HFFc6 (cell line): ENCODE measurements at places on chromosomes 5 and 9. TPM values are rescaled to one million over a fixed set of nuclear protein-coding genes. Genes with fewer than 3 reads are reported as not detected.
A peak's percentile ranks its signal among the peaks of the same experiment; 100 is the strongest.

Gene MROH2B
- total RNA-seq, result not detected in 3 replicates

DNA sequence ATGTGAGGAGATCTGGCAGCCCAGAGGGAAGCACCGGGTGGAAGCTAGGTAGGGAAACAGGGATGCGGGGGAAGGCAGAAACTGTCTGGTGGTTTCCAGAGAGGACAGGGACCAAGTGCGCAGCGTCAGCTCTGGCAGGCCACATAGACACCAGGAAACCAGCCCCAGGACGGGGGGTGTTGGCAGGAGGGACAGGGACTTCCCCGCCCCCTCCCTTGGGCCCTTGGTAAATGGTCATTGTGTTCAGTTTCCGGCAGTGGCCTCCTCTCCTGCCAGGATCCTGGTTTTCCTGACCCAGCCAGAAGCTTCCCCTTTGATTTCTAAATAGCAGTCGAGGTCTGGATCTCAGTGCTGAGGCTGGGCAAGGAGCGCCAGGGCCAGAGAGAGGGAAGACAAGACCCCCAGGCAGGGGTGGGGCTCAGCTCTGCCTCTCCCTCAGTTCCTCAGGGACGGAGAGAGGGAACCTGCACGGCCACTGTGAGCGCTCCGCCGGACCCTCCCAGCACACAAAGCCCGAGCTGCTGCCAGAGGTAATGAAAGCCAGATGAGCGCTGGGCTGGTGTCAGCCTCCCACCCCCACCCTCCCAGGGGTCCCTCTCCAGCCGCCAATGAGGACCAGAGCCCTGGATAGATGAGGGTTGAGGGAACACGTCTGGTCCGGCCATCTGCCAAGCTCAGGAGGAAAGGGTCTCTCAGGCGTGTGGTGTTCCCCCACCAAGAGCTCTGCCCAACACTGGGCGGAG is 1.8 kb downstream of the RALGDS start:
- no peak for DNase-seq
- H3K27me3 ChIP-seq, result no peaks in the 10 kb centered on the region; the same call in 1 of the 2 replicates
- H3K4me1 ChIP-seq, result peaks cover 52% of the 10 kb centered on the region

Gene SOHLH1
- not detected in 3 replicates for total RNA-seq

DNA sequence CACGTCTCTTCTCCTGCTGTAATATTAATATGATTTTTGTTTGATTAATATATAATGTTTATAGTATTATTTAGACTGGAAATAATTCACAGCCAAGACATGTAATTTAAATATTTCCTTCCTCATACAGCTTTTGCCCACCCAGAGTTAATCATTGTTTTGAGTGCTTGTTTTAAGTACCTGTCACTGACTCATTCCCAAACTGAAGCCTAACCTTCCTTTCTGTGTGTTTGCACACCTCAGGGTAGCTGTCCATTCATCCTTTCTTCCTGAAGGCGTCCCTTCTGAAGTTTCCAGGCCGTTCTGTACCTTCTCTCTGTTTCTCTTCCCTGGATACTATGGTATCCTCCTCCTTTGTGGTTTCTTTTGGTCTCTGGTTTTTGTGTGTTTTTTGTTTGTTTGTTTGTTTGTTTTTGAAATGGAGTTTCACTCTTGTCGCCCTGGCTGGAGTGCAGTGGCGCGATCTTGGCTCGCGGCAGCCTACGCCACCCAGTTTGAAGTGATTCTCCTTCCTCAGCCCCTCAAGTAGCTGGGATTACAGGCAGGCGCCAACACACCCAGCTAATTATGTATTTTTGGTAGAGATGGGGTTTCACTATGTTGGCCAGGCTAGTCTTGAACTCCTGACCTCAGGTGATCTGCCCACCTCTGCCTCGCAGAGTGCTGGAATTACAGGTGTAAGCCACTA is 312.4 kb downstream of the DOCK8 start:
- no peaks in the 10 kb centered on the region for H3K36me3 ChIP-seq
- DNase-seq, result no peak
- no peak overlapping the region for H3K27ac ChIP-seq

DNA sequence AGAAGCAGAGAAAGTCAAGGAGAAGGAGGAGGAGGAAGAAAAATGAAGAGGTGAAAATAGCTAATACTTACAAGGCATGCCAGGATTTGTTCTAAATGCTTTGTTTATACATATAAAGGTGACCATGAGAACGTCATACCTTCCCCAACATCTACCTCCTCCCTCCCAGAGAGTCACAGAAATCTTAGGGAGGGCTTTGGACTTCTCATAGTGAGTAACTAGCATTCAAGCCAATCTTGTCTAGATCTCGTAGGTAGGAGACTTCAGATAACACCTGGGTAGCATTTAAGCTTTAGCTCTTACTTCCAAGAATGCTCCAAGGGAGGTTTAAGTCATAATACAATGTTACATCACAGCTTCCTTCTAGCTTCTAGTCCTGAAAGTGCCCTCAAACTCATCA is 36.5 kb upstream of the GPBP1 start:
- H3K27ac ChIP-seq, result no peak overlapping the region
- no peak overlapping the region for H3K4me3 ChIP-seq
- H3K36me3 ChIP-seq, result no peaks in the 10 kb centered on the region
- H3K4me1 ChIP-seq, result no peaks in the 10 kb centered on the region

DNA sequence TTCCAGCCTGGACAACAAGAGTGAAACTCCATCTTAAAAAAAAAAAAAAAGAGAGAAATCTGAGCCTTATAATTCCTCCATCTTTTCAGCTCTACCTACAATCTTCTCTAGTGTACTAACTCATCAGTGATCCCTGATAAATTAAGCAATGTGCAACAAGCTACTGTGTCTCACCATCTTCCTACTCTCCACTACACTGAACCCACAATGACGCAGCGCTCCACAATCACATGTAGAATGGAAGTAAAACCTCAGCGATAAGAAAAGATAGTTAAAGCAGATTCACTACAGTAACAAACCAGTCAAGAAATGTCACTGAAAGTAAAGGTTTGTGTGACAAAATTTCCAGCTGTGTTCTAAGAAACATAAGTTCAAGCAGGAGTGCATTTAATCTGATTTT is 13.5 kb downstream of the ABCA1 start:
- H3K4me3 ChIP-seq, result no peak overlapping the region
- H3K27me3 ChIP-seq, result no peaks in the 10 kb centered on the region; the same call in 1 of the 2 replicates
- no peak overlapping the region for H3K27ac ChIP-seq
- H3K4me1 ChIP-seq, result peaks cover 24% of the 10 kb centered on the region

Gene NTRK2
- 0.11 and 0.83 TPM in 2 replicates for total RNA-seq

GRCh38 chr5:52132053-52132452 is 655.7 kb upstream of the ITGA1 start:
- no peaks in the 10 kb centered on the region; the same call in 1 of the 2 replicates for H3K27me3 ChIP-seq
- H3K4me3 ChIP-seq, result no peak overlapping the region
- DNase-seq, result no peak
- H3K36me3 ChIP-seq, result no peaks in the 10 kb centered on the region

Gene PLAA
- total RNA-seq, result 33.4 and 36.7 TPM in 2 replicates

- H3K36me3 ChIP-seq, result no peaks in the 10 kb centered on the region
- H3K27me3 ChIP-seq, result no peaks in the 10 kb centered on the region; the same call in 1 of the 2 replicates
- H3K4me1 ChIP-seq, result no peaks in the 10 kb centered on the region
- no peak for DNase-seq
- H3K27ac ChIP-seq, result no peak overlapping the region
- no peak overlapping the region for H3K4me3 ChIP-seq
Observed at GRCh38 chr9:7899753-7900152, 100.2 kb upstream of the DMAC1 start.

DNA sequence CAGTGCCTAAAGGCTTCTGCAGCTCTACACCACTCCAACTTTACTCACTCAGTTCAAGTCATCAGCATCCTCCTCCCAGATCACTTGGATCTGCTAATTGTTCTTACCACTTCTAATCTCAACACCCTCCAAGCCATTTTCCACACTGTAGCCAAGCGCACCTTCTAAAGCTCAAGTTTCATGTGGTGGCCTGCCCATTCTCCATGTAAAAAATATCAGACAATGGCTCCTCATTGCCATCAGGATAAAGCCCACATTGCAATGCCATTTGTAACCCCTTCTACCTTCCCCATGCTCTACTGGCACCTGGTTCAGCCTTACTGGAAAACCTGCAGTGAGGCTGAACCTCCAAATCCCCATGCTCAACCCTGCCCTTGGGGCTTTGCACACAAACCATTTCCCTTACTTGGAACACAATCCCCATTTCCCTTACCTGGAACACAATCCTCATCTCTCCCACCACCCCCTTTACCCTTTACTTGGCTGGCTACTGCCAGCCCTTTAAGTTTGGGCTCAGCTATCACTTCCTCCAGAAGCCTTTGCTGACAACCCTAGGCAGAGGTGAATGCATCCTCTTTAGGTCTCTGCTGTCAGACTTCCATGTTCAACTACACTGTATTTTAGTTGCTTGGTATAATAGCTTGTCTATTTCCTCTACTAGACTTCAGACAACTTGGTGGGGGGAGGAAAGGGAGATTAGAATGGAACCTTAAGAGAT is 220.0 kb downstream of the TSSK1B start:
- DNase-seq, result no peak
- peaks cover 2% of the 10 kb centered on the region for H3K27me3 ChIP-seq
- no peak overlapping the region for H3K27ac ChIP-seq
- no peak overlapping the region for H3K4me3 ChIP-seq
- H3K4me1 ChIP-seq, result no peaks in the 10 kb centered on the region

Gene TLX3
- not detected in 3 replicates for total RNA-seq

DNA sequence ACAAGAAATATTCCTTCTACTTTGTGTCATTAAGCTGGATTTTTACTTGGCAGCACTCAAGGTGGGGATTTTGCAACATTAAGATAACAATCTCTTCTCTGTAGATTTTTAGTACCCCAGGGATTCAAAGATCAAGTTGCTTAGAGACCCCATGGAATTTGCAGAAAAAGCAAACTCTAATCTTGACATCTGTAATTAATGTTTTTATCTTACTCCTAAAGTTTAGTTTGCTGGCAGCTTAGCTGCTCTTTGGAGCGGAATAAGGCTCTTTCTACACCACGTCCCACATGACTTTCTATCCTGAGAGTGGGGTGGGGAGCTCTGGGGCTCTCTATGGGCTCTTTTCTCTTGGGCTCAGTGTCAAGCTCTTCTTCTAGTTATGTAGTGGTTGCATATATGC is 21.7 kb upstream of the SPDL1 start:
- peaks cover 5% of the 10 kb centered on the region; the same call in 1 of the 2 replicates for H3K4me1 ChIP-seq
- no peak overlapping the region for H3K27ac ChIP-seq
- DNase-seq, result no peak

- H3K4me1 ChIP-seq, result peaks cover 52% of the 10 kb centered on the region
- H3K36me3 ChIP-seq, result no peaks in the 10 kb centered on the region
- peak within 1 kb of the TSS; percentile 93 for H3K4me3 ChIP-seq
- peak; percentile 36 for DNase-seq
Observed at GRCh38 chr5:83471405-83472212, at the start of gene VCAN. Gene VCAN, plus strand, starts transcription at chr5:83471744. Its CDS starts 11,775 bp downstream, at chr5:83483519.

GRCh38 chr5:151581812-151582583 is 9.1 kb downstream of the FAT2 start:
- H3K27me3 ChIP-seq, result peaks cover 35% of the 10 kb centered on the region
- H3K27ac ChIP-seq, result no peak overlapping the region
- no peak overlapping the region for H3K4me3 ChIP-seq
- H3K36me3 ChIP-seq, result no peaks in the 10 kb centered on the region
- peaks cover 4% of the 10 kb centered on the region; the same call in 1 of the 2 replicates for H3K4me1 ChIP-seq
- DNase-seq, result no peak

DNA sequence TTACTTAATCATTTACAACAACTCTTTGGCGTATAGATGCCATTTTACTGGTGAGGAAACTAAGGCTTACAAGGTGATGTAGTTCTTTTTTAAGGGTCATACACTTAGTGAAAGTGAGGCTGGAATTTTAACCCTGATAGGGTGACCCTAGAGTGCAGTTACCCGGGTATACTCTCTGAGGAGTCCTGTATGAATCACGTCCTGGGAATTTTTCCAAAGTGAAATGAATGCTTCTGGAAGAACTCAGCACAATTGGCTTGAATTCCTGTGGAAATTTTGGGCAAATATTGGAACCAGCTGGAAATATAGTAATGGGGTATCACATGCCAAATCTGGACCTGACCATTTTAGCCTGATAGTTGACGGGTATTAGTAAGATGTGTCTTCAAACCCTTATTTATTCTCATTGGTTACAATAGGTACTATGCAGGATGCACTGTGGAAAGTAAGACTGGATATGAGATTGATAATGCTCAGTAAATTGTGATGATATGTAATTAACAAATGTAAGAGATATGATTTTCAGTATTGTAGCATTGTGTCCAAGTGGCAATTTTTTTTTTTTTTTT is 14.8 kb downstream of the SUB1 start:
- peaks cover 71% of the 10 kb centered on the region for H3K4me1 ChIP-seq
- H3K36me3 ChIP-seq, result peaks cover 54% of the 10 kb centered on the region
- peak overlapping the region; percentile 58 for H3K27ac ChIP-seq

DNA sequence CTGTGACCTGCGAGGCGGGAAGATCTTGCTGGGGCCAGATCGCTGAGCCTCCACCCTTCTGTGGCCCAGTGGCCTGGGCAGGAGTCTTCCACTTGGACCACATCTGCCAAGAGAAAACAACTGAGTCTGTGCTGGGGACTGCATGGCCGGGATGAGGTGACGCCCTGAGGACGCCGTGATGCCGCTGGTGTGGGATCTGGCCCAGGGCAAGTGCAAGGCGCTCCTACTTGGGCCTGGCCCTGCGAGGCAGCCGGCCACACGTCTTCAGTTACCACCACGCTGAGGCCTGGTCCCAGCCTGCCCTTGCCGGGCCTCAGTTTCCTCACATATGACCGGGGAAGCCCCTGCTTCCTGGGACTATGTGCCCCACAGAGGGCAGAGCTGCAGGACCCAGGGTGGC is 133.4 kb downstream of the SLC25A46 start:
- H3K36me3 ChIP-seq, result no peaks in the 10 kb centered on the region
- H3K4me3 ChIP-seq, result no peak overlapping the region
- peaks cover 2% of the 10 kb centered on the region; the same call in 1 of the 2 replicates for H3K27me3 ChIP-seq
- H3K4me1 ChIP-seq, result no peaks in the 10 kb centered on the region
- H3K27ac ChIP-seq, result no peak overlapping the region

Gene ERBIN
- 94.3 and 109 TPM in 2 replicates for total RNA-seq

GRCh38 chr5:142839711-142840346 is 69.7 kb downstream of the ARHGAP26 start:
- H3K36me3 ChIP-seq, result no peaks in the 10 kb centered on the region
- no peaks in the 10 kb centered on the region for H3K4me1 ChIP-seq
- H3K27ac ChIP-seq, result no peak overlapping the region
- peaks cover 24% of the 10 kb centered on the region for H3K27me3 ChIP-seq

- H3K36me3 ChIP-seq, result no peaks in the 10 kb centered on the region
- no peak overlapping the region for H3K4me3 ChIP-seq
- no peak overlapping the region for H3K27ac ChIP-seq
- H3K4me1 ChIP-seq, result no peaks in the 10 kb centered on the region
Observed at GRCh38 chr9:37004424-37004935, 29.6 kb downstream of the PAX5 start.

DNA sequence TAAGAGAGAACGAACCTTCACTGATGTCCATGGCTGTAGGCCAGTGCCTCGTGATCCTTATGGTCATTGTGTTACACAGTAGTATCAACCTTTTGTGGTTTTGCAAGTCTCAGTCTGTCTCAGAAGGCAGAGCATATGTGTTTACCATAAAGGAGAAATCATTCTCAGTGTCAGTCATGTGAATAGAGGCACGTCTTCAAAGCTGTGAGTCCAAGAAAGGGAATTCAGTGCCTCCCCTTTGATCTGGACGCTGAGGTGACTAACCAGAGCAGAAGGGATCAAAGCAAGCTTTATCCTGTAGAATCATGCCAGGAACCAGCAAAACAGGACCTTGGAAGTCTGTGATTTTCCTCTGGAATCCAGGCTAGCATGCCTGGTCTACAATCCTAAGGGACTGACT is 433.9 kb downstream of the DNAH5 start:
- H3K27ac ChIP-seq, result no peak overlapping the region
- H3K4me1 ChIP-seq, result no peaks in the 10 kb centered on the region
- H3K4me3 ChIP-seq, result no peak overlapping the region

- H3K4me3 ChIP-seq, result no peak overlapping the region
- H3K36me3 ChIP-seq, result no peaks in the 10 kb centered on the region
- no peak for DNase-seq
- H3K4me1 ChIP-seq, result peaks cover 34% of the 10 kb centered on the region
- no peak overlapping the region for H3K27ac ChIP-seq
Observed at GRCh38 chr9:99389087-99390033, 167.3 kb downstream of the SEC61B start.
